ENCODE measurements at places on chromosomes 7 and 10. TPM values are rescaled to one million over a fixed set of nuclear protein-coding genes. Genes with fewer than 3 reads are reported as not detected.

The PNLIP gene
- total RNA-seq: 1.4 TPM

The VENTX gene
- 0.20 TPM for total RNA-seq

The SPAM1 gene
- not detected for total RNA-seq

The LIPJ gene
- total RNA-seq: 0.49 TPM

The MINDY4 gene
- total RNA-seq: 5.2 TPM

The NAT16 gene
- not detected for total RNA-seq

The EIF3B gene
- total RNA-seq: 108 TPM

The MYL10 gene
- 3.2 TPM for total RNA-seq

The TSPAN15 gene
- total RNA-seq: 23.4 TPM

The PDE1C gene
- 1.2 TPM for total RNA-seq

The AOAH gene
- total RNA-seq: 5.8 TPM

The SLC29A4 gene
- 4.9 TPM for total RNA-seq

The TMEM176A gene
- total RNA-seq: 8.8 TPM

The C7orf33 gene
- not detected for total RNA-seq

The HTR7 gene
- 0.30 TPM for total RNA-seq

The INTS15 gene
- total RNA-seq: 16.2 TPM

The ATG9B gene
- 15.4 TPM for total RNA-seq

The EPDR1 gene
- total RNA-seq: 11.4 TPM

The EPHB6 gene
- 34.7 TPM for total RNA-seq

The C10orf62 gene
- total RNA-seq: 0.20 TPM

The CYP3A4 gene
- total RNA-seq: 2.6 TPM

The CCDC146 gene
- 18.2 TPM for total RNA-seq

The TMEM225B gene
- total RNA-seq: 0.89 TPM

The PHYHIPL gene
- 1.2 TPM for total RNA-seq

The WEE2 gene
- 0.10 TPM for total RNA-seq

The BMPER gene
- total RNA-seq: 13.3 TPM

The NPFFR1 gene
- 0.59 TPM for total RNA-seq

The WDR86 gene
- 14.0 TPM for total RNA-seq

The CABCOCO1 gene
- 2.0 TPM for total RNA-seq

The ANKMY2 gene
- 23.2 TPM for total RNA-seq

The PRPF18 gene
- 30.1 TPM for total RNA-seq

The HNRNPF gene
- total RNA-seq: 122 TPM

The OAT gene
- 132 TPM for total RNA-seq

The VIPR2 gene
- total RNA-seq: 0.99 TPM

The LIPK gene
- 10.6 TPM for total RNA-seq

The H2BK1 gene
- total RNA-seq: not detected
